Natural killer cell treated with Interleukin-12 subunit alpha and Interleukin-12 subunit beta and Interleukin-15 and Interleukin-18, amount 100 ng/mL, for 72 hours (primary cell): ENCODE measurements at places on chromosomes 5 and 9. TPM values are rescaled to one million over a fixed set of nuclear protein-coding genes. Genes with fewer than 3 reads are reported as not detected.

- DNase-seq = no peak
These were observed 222.9 kb upstream of the EFNA5 start for GRCh38 chr5:107893642-107894041.

- DNase-seq = no peak
These were observed 14.5 kb upstream of the KCNMB1 start for GRCh38 chr5:170403675-170404074.

The IL9 gene
- total RNA-seq = 3.0 TPM

DNA sequence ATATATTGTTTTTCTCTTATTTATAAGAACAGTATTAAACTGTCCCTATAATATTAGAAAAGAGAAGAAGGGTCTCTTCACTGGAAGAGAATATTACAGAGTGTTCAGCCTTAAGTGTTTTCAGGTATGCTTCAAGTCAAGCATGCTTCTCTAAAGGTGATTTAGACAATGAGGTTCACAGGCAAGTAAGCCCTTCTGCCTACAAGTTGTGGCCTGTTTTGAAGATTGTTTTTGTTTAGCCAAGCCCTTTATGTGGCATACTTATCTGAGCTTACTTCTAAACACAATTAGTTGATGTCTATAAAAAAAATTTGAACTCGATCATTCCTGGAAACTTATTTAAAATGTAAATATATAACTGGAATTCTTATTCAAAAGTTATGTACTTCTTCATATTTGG lies 343.8 kb upstream of the CDH18 start:
- DNase-seq = no peak

GRCh38 chr5:42035526-42035925 lies 110.4 kb downstream of the FBXO4 start:
- DNase-seq = no peak
